ENCODE measurements at places on chromosomes 16 and 17.

GRCh38 chr17:78234261-78234865, 2.9 kb downstream of the TMEM235 start:
- no peak for DNase-seq

- no peak for DNase-seq
These were observed 4.9 kb downstream of the UBE2O start for GRCh38 chr17:76447931-76448652.

GRCh38 chr16:4378161-4378666, 6.6 kb downstream of the VASN start:
- DNase-seq = no peak

- DNase-seq = no peak
These were observed 19.2 kb downstream of the TMEM114 start for GRCh38 chr16:8571061-8571596.

DNA sequence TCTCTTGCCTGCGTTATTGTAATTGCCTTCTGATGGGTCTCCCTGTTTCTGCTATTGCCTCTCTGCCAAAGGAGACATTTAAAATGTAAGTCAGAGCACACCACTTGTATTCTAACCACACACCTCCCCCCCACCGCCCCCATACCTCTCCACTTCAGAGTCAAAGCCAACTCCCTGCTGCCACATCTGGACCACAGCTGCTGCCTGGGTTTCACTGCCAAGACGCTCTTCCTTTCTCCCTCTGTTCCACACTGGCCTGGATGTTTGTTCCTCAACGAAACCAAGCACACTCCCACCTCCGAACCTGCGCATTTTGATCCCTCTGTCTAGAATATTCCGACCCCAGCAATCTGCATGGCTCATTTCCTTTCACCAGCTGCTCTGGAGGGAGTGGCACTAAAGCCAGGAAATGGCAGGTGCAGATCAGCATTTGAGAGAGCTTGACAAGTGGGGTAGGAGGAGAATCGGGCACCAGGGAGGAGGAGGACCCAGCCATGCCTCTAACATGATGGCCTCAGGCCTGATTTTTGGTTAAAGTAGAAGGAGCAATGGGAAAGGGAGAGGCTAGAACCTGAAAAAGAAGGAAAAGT, 92.4 kb upstream of the HS3ST2 start:
- no peak for DNase-seq

- no peak for DNase-seq
These were observed 88.0 kb downstream of the CMIP start for GRCh38 chr16:81532491-81533174.

DNA sequence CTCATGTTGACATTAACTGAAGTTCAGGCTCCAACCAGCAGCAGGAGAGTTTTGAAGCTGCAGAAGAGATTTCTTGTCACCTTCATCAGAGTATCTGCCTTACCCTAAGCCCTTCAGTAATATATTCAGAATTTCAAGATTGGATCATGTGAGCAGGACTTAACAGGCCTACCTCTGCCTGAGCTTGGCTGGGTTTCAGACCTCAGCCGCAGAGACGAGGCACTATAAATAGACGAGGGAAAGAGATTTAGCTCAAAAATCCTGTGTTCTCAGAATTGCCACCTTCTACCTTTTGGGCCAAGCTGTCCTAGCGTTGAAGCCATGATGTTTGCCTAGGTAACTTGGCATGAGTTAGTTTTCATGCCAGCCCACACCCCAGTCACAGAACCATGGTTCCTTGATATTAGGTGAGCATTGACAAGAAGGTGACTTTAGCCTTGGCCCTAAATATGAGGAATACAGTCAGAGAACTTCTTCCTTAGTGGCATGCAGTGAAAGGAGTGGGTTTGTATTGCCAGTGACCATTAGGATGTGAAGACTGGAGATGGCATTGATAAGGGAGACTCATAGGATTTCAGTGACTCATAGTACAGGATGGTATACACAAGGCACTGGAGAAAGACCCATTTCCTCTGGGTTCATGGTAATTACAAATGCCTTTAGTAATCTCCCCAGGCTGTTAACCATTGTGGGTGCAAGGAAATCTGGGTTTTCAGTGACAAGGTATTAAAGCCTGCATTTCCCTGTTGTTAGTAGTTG, 224.3 kb downstream of the MSI2 start:
- no peak for DNase-seq

DNA sequence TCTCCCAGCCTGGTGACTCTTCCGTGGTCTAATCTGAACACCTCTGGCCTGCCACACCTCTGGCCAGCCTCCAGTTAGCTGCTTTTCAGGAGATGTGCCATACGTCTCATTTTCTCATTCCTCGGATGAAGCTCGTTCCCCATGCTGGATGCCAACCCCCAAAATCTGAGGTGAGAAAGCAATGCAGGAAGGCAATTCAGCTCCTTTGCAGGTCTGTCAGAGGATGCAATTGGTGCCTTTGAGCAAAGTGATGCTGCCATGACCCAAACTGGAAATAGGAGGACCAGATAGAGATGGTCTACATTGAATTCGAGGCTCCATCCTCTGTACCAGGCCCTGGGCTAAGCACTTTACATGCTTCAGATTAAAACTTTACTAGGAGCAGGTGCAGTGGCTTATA, 11.0 kb upstream of the CUEDC1 start:
- DNase-seq = no peak
